Progenitor cell of endocrine pancreas (in vitro differentiated cells): ENCODE measurements at places on chromosomes 16 and 17. TPM values are rescaled to one million over a fixed set of nuclear protein-coding genes. Genes with fewer than 3 reads are reported as not detected.

DNA sequence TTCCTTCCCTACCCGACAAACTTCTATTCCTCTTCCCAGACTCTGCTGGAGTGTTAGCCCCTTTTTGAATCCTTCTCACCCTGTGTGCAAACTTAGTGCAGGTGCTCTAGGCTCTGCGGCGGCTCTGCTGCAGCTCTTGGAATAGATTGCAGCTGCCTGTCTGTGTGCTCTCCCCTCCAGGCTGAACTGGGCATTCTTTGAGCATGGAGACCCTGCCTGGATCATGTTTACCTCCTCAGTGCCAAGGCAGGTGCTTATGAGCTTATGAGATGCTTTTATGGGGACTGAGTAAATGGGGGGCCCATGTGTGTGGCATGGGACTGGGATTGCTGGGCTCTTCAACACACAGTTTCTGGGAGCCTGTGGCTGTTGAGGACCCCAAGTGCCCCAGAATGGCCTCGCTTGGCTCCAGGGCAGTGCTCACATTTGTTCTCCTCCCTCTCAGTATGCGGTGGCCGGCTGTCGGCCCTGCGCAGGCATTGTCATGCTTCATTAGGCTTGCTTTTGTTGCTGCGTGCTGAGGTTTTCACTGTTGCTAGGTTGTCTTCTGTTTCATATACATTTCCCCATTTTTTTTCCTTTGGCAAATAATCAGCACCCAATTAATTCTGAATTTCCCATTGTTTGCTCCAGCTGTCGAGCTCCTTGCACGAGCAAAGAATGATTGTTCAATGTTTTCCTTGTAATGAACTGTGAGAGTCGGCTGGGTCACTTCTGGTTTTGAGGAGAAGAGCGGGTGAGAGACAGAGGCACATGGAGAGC, 185.5 kb upstream of the NLRP1 start:
- H3K4me3 ChIP-seq = no peak overlapping the region
- peaks cover 37% of the 10 kb centered on the region for H3K27me3 ChIP-seq
- DNase-seq = no peak
- no peaks in the 10 kb centered on the region for H3K36me3 ChIP-seq
- no peak overlapping the region for H3K27ac ChIP-seq
- peaks cover 5% of the 10 kb centered on the region for H3K4me1 ChIP-seq

The NPIPB9 gene
- 3.2 and 3.4 TPM in 2 replicates for total RNA-seq

The SRL gene
- 0.09 TPM in 1 of 2 replicates, not detected in the other for total RNA-seq

DNA sequence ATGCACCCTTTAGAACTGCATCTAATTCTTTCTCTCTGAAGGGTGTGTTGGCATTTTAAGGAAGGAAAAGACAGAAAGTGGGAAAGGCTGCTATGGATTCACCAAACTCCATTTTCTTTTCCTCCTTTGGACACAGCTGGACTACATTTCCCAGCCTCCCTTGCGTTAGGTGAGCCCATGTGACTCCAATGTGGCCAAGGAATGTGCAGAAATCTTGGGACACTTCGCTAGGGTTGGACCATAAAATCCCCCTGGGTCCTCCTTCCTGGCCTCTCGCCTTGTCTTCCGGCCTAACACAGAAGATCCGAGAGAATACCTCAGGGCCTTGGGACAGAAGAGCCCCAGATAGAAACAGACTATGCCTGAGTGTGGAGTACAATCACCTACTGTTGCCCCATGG, 56.3 kb downstream of the ABCC12 start:
- H3K4me1 ChIP-seq = peaks cover 9% of the 10 kb centered on the region
- no peaks in the 10 kb centered on the region for H3K27me3 ChIP-seq
- no peak for DNase-seq
- H3K36me3 ChIP-seq = no peaks in the 10 kb centered on the region

The RCVRN gene
- not detected in 2 replicates for total RNA-seq

The ZNF500 gene
- 23.5 and 23.9 TPM in 2 replicates for total RNA-seq

DNA sequence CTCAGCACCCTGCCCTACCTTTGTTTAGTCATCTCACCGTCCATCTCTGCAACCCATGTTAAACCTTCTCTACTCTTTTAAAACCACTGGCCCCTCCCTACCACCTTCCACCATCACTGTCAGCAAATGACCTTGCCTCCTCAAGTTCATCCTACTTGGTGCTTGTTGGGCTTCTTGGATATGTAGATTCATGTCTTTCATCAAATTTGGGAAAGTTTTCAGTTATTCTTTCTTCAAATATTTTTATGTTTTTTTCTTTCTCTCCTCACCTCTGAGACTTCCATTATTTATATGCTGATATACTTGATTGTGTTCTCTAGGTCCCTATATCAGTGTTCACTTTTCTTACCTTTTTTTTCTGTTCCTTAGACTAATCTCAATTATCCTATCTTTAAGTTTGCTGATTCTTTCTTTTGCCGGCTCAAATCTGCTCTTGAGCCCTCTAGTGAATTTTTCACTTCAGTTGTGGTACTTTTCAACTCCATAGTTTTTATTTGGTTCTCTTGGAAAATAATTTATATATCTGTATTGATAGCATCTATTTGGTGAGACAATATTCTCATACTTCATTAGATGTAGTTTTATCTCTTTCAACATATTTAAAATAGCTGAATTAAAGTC, 28.7 kb upstream of the ALDH3A2 start:
- peaks cover 13% of the 10 kb centered on the region for H3K36me3 ChIP-seq
- no peak overlapping the region for H3K4me3 ChIP-seq
- no peaks in the 10 kb centered on the region for H3K27me3 ChIP-seq
- no peaks in the 10 kb centered on the region for H3K4me1 ChIP-seq

The PLSCR3 gene
- 35.5 and 37.9 TPM in 2 replicates for total RNA-seq

The GCGR gene
- total RNA-seq = 2.1 and 2.2 TPM in 2 replicates

DNA sequence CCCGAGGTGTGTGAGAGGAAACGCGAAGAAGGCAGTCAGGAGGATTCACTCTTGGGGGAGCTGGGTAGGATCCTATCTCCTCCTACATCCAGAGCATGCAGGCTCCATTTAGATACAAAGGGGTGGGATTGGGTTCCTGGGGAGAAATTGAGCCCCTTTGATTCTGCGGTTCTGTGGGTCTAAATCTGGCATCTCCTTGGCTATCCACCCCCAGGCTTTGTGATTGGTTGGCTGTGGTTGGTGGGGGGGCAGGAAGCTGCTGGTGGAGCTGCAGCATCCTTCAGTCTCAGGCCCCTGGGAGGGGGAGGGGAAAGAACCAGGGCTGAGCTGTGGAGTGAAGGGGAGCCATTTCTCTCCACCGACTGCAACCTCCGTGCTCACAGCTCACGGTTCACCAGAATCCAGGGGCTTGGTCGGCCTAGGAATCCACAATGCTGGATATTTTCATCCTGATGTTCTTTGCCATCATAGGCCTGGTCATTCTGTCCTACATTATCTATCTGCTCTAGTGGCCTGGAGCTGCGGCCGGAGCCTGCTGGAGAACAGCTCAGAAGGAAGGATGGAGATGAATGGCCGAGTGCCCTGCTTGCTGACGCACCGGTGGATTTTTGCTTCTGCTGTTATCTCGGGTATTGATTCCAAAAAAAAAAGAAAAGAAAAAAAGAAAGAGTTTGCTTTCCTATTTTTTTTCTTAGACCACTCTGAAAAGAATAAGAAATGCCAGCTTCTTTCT, at the start of gene LASP1NB:
Gene LASP1NB, plus strand, starts transcription at position 352 of the 733 bp plus-strand sequence.
- H3K4me3 ChIP-seq = peak within 1 kb of the TSS; percentile 51
- peak within 1 kb of the TSS; percentile 81 for H3K27ac ChIP-seq
- DNase-seq = no peak
- H3K4me1 ChIP-seq = peaks cover 11% of the 10 kb centered on the region

The GAS2L2 gene
- total RNA-seq = 0.10 and 0.11 TPM in 2 replicates

The IL32 gene
- total RNA-seq = 2.9 and 4.6 TPM in 2 replicates

The KCNG4 gene
- total RNA-seq = not detected in 2 replicates

- no peaks in the 10 kb centered on the region for H3K36me3 ChIP-seq
- H3K4me1 ChIP-seq = peaks cover 51% of the 10 kb centered on the region
- no peak for DNase-seq
- no peak overlapping the region for H3K4me3 ChIP-seq
- H3K27ac ChIP-seq = peak overlapping the region; percentile 46
- peaks cover 7% of the 10 kb centered on the region for H3K27me3 ChIP-seq
Measured at GRCh38 chr16:57821149-57821971, 19.1 kb upstream of the KIFC3 start.

The KCNJ18 gene
- total RNA-seq = not detected in 2 replicates

DNA sequence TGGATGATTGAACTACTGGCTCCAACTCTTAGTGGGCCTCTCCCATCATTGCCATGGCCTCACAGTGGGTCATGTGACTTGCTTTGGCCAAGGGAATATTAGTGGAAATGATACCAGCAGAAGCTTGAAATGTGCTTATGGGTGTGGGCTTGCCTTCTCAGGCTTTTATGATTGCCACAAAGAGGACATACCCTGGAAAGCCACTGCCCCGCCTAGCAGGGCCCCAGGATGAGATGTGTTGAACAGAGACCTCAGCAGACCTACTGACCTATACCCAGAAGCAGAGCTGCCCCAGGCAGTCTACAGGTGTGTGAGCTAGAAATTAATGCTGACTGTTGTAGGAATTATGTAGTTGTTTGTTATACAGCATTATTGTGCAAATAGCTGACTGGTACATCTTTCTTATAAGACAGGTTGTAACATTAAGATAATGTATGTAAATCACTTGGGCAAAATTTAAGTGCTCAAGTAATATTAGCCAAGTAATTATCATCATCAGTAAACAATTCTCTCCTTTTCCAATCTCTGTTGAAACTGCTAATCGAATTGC, 67.8 kb upstream of the CDH5 start:
- H3K4me3 ChIP-seq = no peak overlapping the region
- no peaks in the 10 kb centered on the region for H3K36me3 ChIP-seq

DNA sequence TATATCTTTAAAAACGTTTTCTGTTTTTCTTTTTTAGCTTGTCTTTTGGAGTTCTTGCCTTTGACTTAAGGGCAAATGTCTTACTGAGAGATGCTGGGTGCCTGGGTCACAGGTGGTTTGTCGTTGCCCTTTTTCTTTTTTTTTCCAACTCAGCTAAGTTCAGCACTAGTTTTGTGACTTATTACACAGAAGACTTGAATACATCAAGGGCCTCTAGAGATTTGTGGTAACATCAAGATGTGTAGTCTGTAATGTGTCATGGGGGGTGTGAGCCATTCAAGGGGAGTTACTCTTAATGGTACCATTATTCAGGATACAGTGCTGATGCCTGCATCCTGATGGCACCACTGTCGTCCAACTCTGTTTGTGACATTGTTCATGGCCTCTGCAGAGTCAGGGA, 95.1 kb downstream of the PRKCA start:
- DNase-seq = no peak
- H3K27ac ChIP-seq = no peak overlapping the region
- H3K4me3 ChIP-seq = no peak overlapping the region
- H3K36me3 ChIP-seq = no peaks in the 10 kb centered on the region
- no peaks in the 10 kb centered on the region for H3K4me1 ChIP-seq
